SW480 (cell line): ENCODE measurements at places on chromosomes 13 and 19.
A peak's percentile ranks its signal among the peaks of the same experiment; 100 is the strongest.

DNA sequence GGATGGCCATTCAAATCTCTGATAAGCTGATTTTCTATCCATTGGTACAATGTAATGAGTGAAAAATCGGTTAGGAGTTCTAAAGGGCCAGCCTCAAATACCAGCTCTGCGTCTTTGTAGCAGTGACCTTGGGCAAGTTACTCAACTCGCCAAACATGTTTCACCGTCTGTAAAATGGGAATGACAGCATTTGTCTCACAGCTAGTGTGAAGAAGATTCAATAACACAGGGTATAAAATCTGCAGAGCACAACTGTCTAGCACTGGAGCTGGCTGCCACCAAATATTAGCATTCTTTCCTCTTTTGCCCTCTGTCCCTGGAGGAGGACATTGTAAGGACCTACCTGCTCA, 22.1 kb upstream of the SERP2 start:
- DNase-seq: no peak

DNA sequence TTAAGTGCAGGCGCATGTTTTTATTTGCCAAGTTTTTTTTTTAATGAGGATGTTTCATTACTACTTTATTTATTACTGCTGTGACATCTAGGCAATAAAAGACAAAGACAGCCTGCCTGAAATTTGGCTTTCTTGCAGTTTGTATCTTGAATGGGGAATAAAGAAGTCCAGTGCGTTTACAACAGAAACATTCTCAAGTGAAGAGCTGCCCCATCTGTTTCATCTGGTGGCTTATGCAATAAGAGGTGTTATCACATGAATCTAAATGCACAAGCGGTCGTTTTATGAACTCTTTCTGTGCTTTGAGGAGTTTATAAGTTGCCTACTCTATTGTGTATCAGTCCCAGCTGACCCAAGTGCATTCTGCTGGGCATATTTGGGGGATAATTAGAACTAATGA, 12.6 kb upstream of the MAB21L1 start:
- DNase-seq: no peak

DNA sequence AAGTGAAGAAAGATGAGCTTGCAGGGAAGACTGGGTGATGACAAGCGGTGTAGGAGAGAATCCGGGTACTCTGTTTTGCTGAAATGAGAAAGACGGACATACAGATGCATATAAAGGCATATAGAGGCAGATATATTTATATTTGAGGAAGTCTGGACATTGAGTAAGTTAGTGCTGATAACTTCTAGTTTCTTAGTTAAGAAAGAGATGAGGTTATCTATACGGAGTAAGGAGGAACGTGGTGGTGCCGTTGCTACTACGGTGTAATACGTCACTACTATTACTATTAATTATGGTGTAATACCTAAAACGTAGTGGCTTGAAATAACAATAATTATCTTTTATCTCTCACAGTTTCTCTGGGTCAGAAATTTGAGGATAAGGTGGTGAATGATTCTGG, 9.8 kb upstream of the CPB2 start:
- DNase-seq: no peak

GRCh38 chr19:56176881-56177280, 1.1 kb downstream of the GALP start:
- no peak for DNase-seq

DNA sequence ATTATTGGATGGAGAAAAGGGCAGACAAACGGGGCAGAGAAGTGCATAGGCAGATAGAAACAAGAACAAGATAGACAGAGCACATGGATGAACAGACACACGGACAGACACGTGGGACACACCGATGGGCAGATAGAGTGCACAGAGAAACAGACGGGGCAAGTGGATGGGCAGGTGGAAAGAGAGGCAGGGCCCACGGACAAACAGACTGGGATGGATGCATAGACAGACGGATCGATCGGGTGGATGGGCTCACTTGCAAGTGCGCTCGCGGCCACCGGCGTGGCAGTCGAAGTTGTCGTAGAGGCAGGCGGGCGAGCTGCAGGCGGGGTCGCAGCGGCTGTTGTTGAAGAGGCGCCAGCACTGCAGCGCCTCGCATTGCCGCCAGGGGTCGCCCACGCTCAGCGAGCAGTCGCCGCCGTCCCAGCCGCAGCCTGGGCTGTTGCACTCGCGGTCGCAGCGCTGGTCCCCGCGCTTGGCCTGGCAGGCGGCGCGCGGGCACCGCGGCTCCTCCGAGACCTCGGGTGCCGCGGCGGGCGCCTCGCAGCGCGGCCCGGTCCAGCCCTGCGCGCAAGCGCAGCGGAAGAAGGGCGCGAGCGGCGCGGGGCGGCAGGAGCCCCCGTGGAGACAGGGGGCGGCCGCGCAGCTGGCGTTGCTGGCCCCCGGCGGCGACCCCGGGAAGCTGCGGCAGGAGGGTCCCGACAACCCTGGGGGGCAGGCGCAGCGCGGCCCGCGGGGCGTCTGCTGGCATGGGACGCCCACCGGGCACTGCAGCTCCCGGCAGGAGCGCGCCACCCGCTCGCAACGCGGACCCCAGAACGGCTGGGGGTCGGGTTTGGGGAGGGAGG, 23.3 kb downstream of the NOTCH3 start:
- DNase-seq: peak; percentile 75

- DNase-seq: peak; percentile 50
These were observed 1.2 kb downstream of the MKNK2 start for GRCh38 chr19:2049741-2050348.

- DNase-seq: no peak
These were observed 262.1 kb downstream of the ZNF536 start for GRCh38 chr19:30634131-30634830.

GRCh38 chr13:113903912-113904311, 40.0 kb upstream of the GAS6 start:
- no peak for DNase-seq

GRCh38 chr13:83498045-83498444, 384.2 kb downstream of the SLITRK1 start:
- no peak for DNase-seq

DNA sequence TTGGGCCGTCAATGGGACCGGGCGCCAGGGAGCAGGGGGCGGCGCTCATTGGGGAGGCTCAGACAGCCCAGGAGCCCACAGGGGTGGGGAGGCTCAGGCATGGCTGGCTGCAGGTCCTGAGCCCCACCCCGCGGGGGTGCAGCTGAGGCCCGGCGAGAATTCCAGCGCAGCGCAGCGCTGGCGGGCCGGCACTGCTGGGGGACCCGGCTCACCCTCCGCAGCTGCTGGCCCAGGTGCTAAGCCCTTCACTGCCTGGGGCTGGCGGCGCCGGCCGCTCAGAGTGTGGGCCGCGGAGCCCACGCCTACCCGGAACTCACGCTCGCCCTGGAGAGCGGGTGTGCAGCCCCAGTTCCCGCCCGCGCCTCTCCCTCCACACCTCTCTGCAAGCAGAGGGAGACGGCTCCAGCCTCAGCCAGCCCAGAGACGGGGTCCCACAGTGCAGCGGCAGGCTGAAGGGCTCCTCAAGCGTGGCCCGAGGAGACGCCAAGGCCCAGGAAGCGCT, 1227.4 kb downstream of the PCDH17 start:
- no peak for DNase-seq

- DNase-seq: no peak
These were observed 10.1 kb downstream of the RGCC start for GRCh38 chr13:41467425-41467945.

- no peak for DNase-seq
These were observed 5.4 kb downstream of the DIAPH3 start for GRCh38 chr13:60158321-60158801.

GRCh38 chr13:94248454-94249228, 230.8 kb downstream of the DCT start:
- DNase-seq: no peak

GRCh38 chr13:78960881-78961280, 301.9 kb upstream of the OBI1 start:
- DNase-seq: no peak

DNA sequence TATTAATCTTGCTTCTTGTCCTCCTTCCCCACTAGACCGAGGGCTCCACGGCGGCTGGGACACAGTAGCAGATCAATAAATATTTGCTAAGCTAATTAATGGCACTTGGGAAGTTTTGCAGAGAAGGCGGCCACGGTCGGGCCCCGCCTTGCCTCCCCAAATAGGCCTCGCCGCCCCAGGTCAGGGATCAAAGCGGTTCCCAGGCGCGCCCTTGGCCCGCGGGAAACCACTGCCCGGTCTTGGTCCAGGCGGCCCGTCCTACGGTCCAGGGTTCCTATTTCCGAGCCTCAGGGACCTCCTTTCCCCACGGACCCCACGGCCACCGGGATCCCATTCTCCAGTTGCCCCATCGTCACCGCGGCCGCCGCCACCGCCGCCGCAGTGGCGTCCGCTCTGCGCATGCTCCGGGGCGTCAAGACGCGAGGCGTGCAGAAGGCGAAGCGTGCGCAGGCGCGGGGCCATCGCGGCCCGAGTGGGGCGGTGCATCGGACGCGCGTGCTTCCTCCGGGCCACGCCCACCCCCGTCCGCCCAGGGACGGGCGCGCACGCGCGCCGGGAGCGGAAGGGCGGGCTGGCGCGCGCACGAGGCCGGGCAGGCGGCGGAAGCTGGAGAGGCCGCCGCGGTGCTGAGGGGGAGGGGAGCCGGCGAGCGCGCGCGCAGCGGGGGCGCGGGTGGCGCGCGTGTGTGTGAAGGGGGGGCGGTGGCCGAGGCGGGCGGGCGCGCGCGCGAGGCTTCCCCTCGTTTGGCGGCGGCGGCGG, at the start of gene SMARCA4:
SMARCA4 (plus strand) TSS at position 717 of the 759 bp plus-strand sequence. CDS start 23,122 bp downstream, outside the sequence.
- DNase-seq: peak; percentile 92

DNA sequence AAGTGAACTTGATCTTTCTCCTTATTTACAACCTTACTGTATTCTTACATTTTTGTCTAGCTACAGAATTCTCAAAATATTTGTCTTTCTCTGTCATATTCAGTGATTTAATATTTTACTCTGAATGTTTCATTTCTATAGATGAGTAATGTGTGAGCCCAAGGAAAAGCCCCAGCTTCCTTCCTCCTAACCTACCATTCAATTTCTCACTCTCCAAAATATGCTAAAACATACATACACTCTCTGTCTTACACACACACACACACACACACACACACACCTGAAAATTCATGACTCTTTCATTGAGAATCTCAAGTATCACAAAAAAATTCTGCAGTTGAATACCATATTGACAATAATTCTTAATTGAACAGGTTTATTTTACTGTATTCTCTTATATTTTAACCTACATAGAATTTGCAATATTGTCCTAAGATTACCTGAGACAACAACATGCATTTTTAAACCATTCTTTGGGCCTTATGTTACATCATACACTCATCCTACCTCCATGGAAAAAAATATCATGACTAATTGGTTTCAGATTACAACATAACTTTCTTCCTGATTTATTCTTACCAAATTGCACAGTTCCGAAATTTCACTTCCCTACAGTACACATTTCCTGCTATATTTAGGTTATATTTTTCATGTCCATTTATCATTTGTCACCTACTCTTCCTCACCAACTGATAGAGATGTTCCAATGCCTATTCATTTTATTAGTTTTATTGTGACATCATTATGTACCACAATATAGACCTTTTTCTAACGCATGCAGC, 1965.6 kb upstream of the PCDH20 start:
- no peak for DNase-seq

DNA sequence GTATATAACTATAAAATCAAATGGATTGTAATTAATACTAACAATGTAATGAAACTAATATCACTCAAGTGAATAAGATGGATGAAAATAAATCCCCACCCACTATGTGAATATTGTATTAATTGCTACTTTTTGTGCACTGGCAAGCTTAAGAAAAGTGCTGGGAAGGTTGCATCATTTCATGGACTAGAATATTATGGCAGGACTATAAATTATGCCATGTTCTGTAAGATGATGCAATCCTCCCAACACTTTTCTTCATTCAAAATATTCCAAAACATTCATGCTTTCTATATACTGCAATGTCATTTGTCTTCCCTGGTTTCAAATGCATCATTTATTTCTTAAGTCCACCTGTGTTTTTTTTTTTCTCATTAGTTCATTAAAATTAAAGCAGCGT, 457.6 kb upstream of the GPC6 start:
- DNase-seq: no peak

- DNase-seq: no peak
These were observed 69.8 kb downstream of the LRCH1 start for GRCh38 chr13:46622630-46623256.
